ENCODE measurements at places on chromosomes 4 and X. TPM values are rescaled to one million over a fixed set of nuclear protein-coding genes. Genes with fewer than 3 reads are reported as not detected.

Gene PLXNB3
- 8.6 TPM for polyA plus RNA-seq

Gene TCEANC
- 1.8 TPM for polyA plus RNA-seq

Gene IDUA
- 0.74 TPM for polyA plus RNA-seq

DNA sequence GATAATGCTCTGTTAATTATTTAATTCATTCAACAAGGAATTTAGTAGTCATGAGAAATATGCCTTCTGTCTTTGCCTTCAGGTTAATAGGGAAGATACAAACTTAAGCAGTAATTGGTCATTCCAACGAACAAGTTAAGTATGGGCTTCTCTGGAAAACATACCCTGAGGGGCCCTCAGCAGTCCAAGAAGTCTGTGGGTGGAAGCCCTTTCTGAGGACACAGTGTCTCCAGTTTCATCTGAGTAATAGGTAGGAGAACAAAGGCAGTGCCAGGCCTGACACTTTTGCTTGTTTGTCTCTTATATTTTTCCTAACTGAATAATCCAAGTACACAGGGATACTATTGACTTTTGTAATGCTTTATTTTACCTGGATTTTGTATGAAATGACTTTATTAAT lies 262.5 kb downstream of the FBXW7 start:
- peak; percentile 45 for DNase-seq

DNA sequence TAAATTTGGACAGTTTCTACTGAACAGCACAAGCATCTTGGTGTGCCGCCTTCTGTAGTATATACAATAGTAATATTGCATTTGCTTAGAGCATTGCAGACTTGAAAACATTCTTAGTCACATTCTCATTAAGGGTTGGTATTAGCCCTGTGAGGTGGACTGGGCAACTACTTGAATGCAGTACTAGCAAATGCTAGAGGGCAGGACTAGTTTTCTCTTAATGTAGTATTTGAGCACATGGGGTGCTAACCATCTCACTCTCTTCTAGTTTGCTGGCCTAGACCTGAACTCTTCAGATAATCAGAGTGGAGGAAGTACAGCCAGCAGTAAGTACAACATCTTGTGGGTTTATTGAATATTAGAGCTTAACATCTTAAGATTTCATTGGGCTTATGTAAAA lies 3.2 kb downstream of the DDX3X start:
- DNase-seq: no peak

GRCh38 chr4:7652006-7652405 lies 217.3 kb upstream of the PSAPL1 start:
- no peak for DNase-seq

DNA sequence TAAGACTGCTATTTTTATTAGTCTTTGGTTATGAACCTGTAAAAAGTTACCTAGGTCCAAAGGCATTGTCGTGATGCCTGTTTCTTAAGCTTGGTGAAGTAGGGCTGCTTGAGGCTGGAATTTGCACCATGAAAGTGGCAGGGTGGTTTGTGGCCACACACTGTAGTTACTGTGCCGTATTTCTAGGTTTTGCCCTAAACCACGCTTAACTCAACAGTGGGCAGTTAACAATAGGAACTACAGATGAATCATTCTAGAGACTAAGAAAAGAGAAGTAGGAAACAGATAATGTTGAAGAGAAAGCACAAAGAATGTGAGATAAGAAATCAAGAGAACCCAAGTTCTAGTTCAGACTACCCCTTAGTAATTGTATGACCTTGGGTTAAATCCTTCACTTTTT lies 11.5 kb downstream of the ETNPPL start:
- DNase-seq: no peak

DNA sequence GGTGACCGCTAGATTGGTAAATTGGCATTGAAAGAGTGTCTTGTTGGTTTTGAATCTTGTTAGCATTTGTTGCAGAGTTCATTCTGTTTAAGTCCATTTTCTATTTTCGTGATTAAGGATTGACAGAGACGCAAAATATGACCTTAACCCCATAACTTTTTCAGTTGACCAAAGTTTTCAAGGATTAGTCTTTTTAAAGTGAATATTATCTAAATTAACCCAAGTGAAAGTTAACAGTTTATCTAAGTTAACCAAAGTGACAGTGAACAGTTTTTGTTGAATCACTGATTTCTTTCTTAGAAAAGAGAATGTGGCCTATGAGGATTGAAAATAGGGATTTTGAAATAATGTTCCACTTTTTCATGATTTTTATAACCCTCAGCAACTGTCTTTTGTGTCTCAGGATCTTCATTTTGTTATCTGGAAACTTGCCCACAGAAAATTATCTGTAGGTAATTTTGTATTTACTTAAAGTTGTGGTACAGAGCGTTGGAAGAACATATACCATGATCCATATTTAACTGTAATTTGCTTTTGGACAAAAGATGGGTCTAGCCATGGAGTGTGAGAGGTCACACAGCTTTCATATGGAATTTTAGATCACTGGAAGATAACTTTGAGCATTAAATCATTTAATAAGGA lies 3.3 kb downstream of the CPEB2 start:
- no peak for DNase-seq

GRCh38 chrX:45697591-45697990 lies 496.9 kb upstream of the DIPK2B start:
- DNase-seq: no peak

DNA sequence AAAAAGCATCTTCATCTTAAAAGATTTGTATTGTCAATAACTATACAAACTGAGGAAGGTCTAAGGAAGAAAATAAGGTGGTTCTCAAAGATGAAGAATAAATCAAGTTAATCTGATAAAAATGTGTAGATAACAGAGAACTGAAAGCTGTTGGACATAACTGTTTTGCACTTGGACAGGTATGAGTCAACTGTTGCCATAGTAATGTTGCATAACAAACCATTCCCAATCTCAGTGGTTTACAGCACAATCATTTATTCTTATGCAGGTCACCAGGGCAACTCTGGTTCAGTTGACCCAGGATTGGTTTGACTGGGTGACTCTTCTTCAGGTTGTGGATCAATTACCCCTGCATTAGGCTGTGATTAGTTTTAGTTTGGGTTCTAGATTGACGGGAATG lies 2197.7 kb downstream of the ARAP2 start:
- DNase-seq: no peak

- no peak for DNase-seq
Measured at GRCh38 chrX:28599957-28600356, 12.7 kb downstream of the IL1RAPL1 start.

DNA sequence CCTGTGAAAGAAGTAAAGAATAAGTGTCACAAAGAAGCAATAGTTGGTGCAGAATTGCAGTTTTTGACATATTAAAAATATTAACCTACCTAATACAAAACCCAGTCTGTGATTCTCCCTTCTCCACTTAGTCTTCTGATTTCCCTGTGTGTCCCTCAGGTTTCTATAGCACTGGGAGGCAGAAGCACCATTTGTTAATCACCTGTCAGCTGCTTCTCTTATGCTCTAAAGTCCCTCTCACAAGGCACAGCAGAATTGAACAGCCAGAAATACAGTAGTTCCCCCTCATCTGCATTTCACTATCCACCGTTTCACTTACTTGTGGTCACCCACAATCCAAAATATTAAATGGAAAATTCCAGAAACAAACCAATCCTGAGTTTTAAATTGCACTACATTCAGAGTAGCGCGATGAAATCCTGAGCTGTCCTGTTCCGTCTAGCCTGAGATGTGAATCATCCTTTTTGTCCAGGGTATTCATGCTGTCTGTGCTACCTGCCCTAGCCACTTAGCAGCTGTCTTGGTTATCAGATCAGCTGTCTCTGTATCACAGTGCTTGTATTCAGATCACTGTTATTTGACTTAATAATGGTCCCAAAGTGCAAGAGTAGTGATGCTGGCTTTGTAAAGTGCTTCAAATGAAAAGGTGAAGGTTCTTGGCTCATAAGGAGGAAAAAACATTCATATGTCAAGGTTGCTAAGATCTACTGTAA lies 984.1 kb upstream of the GRID2 start:
- DNase-seq: no peak
